ENCODE measurements at places on chromosomes 7 and 10.

DNA sequence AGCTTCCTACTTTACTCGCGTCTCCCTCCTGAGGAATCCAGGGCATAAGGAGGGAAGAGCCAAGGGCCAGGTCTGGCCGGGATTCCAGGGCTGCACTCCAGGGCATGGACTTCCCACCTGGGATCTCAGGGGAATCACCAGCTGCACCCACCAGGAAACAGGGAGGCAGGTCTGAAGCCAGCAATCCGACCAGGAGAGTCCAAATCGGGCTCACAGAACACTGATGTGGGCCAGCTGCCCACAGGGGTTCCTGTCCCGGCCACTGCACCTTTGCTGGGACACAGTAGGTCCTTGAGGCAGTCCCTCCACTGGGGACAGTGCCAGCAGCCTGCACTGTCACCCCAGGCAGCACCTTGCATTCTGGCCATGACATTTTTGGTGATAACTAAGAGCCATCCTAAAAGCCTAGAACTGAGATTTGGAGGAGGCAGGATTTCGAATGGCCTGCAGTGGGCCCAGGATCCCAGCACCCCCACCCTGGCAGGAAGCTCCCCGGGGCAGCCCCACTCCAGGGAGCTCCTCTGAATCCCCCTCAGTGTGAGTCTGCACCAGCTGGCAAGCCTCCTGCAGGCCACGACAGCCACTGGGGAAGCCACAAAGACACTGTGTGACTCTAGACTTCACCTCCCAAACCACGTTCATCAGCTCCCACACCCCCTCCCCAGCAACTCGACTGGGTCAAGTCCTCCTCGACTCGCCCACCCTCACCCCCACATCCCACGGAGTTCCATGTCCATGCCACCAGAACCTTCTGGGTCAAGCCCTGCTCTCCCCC lies 71.5 kb upstream of the PPP2R2D start:
- DNase-seq, result no peak

DNA sequence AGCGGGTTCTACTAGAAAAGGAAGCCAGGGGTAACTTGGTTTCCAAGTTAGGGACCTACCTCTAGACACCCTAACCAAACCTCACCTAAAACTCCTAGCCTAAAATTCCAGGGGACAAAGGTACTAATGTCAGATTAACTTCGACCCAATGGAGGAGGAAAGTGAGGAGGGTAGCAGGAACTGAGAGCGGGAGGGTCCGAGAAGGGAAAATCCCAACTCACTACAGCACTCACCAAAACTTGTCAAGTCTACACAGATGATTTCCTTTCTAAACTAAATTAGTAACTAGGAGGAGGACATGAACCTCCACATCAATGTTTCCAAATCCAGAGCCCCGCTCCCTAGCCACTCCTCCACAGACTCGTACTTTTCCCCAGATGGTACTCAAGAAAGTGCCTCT lies 22.6 kb downstream of the CHCHD3 start:
- DNase-seq, result no peak

DNA sequence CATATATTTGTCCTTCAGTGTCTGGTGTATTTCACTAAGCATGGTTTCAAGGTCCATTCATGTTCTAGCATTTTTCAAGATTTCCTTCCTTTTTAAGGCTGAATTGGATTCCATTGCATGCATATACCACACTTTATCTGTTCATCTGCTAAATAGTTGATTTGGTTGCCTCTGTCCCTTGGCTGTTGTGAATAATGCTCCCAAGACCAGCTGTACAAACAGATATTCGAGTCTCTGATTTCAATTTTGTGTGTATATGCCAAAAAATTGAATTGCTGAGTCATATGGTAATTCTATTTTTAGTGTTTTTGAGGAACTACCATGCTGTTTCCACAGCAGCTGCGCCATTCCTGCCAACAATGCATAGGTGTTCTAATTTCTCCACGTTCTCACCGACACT lies 216.4 kb downstream of the NRG3 start:
- DNase-seq, result no peak

DNA sequence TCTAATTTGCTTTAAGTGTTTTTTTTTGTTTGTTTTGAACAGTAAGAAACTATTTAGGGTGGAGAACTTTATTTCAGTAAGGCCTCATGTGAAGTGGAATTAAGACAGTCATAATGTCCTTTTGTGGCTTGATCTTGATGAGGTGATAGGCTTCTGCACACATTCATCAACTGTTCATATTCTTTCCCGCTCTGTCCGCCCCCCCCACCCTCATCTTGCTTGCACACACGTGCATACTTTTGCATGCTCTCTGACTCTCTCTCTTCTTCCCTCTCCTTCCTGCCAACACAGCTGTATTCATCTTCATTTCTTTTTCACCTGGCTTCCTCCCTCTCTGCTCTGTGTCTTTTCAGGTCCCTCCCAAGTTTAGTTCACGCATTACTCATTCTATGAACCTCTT lies 429.6 kb downstream of the AUTS2 start:
- no peak for DNase-seq

- no peak for DNase-seq
These were observed 154.9 kb downstream of the WDR11 start for GRCh38 chr10:121005948-121006587.

- DNase-seq, result no peak
These were observed 31.1 kb upstream of the DDX50 start for GRCh38 chr10:68870061-68870460.

- DNase-seq, result no peak
These were observed 42.3 kb downstream of the PRKCQ start for GRCh38 chr10:6537770-6538169.

DNA sequence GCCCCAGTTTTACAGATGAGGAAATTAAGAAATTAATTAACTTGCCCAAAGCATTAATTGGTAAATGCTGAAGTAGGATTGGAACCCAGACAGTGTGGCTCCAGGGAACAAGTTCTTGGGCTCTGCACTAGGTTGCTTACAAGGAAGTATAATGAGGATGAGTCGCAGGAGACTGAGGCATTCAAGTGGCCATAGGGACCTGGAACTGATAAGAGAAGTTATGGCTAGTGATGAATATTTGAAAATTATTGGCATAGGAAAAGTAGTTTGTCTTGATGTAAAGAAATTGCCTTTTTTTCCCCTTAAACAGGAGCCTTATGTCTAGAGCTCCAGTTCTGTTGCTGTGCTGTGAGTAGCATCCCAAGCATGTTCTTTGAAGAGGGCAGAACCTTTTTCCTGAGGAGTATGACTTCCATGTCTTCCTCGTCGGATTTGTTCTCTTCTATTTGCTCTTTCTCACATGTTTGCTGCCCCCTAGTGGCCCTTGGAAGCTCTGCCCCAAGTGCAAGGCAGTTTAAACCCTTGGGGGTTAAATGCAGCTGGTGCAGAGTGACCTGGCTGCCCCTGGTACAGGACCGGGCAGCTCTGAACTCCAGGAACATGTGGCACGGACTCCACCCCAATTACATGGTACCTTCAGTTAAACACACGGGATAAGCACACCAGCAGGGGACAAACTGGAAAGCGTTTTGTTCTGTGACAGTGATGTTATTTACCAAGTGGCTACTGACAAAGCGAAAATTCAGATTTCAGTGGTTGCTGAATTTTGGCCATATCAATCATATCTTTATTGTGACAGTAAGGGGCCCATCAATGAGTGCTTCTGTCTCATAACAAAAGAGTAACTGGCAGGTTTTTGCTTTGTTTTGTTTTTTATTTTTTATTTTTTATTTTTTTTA lies 148.8 kb downstream of the HECW1 start:
- peak; percentile 7 for DNase-seq

GRCh38 chr7:32378988-32379387 lies 111.2 kb downstream of the LSM5 start:
- DNase-seq, result no peak

DNA sequence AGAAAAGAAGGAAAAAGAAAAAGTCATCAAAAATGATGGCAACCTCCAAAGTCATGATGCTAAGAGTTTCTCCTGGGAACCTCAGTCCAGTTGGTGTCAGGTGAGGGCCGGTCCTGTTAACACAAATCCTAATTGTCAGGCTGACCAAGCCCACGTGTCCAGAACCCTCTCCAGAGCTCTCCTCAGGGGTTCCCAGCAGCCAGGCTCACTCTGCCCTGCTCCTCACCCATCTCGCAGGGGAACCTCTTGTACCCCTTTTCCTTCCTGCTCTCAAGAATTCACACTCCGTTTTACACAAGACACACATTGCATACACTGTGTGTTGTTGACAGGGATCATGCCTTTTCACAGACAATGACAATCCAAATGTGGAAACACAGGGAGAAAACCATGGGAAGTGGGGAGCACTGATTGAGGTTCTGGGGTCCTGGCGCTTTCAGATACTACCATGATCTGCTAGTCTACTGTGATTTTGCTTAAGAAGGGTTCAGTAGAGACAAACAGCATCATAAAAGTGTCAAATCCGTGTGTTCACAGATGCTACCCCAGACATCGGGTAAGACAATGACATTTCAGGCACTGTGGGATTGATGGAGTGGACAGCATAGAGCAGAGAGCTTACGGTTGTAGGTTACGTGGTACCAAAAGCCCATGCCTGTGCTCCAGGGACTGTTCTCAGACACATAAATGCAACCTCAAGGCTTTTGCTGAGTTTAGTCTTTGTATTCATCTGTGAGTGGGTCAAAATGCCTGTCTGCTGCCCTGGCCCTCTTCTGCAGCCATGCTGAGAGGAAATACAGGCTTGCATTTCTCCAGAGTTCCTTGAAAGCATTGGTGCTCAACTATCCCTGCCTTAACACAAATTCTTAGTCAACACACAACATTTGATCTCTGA lies 16.0 kb downstream of the IL2RA start:
- DNase-seq, result no peak
